Left lobe of liver (tissue), 2 donors: ENCODE measurements at places on chromosomes 11 and 22.

- DNase-seq = peak; percentile 7
Measured at GRCh38 chr22:49329636-49330035, 498.0 kb downstream of the BRD1 start.

- DNase-seq = peak; percentile 79
Measured at GRCh38 chr11:62081378-62082291, 42.2 kb upstream of the INCENP start.

DNA sequence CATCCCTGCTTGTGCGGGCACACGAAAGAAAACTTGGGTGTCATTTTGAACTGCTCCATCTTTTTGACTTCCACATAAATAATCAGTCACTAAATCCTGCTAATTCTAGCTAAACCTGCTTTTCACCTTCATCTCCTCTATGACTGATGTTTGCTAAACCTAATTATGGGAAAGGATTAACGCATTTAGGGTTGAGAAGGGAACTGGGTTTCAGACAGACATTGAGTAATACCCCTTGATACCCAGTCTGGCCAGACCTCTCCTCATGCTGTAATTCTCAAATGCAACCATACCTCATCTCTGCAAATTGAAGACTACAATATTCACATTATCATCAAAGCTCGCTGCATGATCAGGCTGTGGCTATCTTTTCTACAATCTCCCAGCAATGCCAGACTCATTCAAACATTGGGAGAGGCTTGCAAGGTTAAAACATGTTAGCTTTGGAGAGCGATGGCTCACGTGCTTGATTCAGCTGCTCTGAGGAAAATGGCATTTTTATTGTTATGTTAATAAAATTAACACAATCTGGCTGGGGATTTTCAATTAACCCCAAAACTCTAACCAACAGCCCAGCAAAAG, 2.4 kb downstream of the HPS4 start:
- no peak for DNase-seq

DNA sequence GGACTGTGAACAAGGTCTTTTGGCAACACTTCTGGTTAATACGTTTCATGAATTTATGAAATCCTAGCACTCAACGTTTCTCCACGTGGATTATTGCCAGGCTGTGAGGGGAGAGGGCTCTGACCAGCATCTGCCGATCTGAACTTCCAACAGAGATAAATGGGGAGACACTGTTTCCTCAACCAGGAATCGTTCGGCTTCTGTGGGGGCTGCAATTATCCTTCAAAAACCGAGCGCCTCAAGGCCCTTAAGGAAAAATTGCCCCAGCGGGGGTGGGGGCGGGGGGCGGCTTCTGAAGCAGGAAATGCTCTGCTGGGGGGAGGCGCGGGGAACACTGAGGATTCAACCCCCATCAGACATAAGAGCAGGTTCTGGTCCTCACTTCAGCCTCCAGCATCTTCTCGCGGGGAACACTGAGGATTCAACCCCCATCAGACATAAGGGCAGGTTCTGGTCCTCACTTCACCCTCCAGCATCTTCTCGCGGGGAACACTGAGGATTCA, 155.6 kb downstream of the BRD1 start:
- no peak for DNase-seq

- DNase-seq = no peak
Measured at GRCh38 chr11:45304992-45305335, 18.8 kb upstream of the SYT13 start.

GRCh38 chr11:103773059-103773458, 263.4 kb upstream of the DDI1 start:
- DNase-seq = no peak

GRCh38 chr11:122697636-122698167, 42.2 kb downstream of the UBASH3B start:
- no peak for DNase-seq

GRCh38 chr22:43343262-43343669, at the start of gene SCUBE1:
SCUBE1 (minus strand) TSS chr22:43343372; CDS start chr22:43343261, 111 bp downstream.
- DNase-seq = peak; percentile 66

DNA sequence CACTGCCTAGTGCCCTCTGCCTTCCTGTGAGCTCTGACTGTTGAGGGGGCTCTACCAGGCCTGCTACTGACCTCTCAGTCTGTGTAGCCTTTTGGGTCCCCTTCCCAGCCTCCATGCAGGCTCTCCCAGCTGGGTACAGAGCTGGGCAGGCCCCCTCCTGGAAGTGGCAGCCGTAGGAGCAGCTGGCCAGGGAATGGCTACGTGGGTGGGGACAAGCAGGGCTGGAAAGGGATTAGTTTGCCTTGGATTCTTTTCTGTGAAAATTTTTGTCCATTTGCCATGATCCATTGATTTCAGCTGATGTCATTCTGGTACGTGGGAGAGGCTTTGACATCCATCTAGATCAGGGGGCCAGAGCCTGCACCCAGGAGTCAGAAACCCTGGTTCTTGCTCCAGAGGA, 23.9 kb upstream of the NECTIN1 start:
- no peak for DNase-seq

DNA sequence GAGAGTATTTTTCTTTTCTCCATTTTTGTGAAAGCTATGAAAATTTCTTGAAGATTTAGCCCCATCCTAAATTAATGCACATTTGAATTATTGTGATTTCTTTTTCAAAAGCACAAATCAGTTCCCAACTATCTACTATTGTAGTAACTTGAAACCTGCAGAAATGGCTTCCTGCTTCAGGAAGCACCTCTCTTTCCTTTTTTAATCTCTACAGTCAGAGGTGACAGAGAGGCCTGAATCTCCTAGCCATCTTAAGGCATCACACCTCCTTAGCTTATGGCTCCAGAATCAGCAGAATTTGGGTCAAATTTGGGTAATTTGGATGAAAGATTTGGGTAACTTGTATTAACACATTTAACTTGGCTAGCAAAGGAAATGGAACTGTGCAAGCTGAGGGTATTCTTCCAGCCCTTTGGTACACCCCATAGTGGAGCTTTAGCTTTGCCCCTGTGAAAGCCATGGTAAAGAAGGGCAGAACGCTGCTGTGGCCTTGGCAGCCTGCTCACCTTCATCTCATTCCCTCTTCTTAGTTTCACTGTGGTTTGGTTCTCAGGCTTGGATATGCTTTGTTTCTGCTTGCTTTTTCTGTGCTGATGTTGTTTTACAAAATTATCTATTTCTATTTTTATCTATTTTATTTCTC, 16.2 kb downstream of the TBCEL start:
- DNase-seq = no peak
